Stimulated activated CD4-positive, alpha-beta T cell treated with anti-CD3 and anti-CD28 coated beads, Interleukin-2, amount 100 ng/mL, for 4 hours (primary cell): ENCODE measurements at places on chromosomes 16 and 17.

DNA sequence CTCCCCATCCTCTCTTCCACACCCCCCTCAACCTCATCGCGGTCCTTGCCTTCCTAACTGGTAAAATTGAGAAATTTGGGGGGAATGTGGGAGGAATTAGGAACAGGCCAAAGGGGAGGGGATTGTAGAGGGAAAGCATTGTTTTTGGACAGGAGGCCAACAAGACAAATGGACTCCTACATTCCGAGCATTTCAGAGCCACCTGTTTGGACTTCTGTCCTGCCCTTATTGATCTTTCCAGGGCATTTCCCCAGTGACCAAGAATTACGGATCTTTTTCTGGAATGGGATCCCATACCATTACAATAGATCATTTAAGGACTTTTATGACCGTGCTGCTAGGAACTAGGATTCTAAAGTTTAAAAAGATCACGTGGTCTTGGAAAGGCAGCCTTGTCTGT is 221.3 kb upstream of the ASIC2 start:
- DNase-seq: no peak

DNA sequence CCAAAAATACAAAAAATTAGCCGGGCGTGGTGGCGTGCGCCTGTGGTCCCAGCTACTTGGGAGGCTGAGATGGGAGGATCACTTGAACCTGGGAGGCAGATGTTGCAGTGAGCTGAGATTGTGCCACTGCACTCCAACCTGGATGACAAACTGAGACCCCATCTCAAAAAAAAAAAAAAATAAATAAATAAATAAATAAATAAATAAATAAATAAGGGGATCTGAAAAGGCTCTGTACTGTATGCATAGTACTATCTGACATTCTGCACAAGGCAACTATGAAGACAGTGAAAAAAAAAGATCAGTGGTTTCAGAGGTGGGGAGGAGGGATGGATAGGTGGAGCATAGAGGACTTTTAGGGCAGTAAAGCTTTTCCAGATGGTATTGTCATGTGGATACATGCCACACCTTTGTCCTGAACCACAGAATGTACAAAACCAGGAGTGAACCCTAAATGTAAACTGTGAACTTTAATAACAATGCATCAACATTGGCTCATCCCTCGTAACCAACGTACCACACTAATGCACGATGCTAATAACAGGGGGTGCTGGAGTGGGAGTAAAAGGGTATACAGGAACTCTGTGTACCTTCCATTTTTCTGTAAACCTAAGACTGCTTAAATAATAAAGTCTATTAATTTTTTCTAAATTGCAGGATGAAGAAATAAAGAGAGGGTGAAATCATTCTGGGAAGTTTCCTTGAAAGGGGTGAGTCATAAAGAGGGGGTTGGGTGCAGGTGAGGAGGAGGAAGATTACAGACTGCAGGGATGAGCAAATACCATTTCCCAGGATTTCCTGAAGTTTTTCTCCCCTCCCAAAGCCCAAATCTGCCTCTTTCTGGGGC is 155.8 kb upstream of the SDK2 start:
- DNase-seq: no peak

DNA sequence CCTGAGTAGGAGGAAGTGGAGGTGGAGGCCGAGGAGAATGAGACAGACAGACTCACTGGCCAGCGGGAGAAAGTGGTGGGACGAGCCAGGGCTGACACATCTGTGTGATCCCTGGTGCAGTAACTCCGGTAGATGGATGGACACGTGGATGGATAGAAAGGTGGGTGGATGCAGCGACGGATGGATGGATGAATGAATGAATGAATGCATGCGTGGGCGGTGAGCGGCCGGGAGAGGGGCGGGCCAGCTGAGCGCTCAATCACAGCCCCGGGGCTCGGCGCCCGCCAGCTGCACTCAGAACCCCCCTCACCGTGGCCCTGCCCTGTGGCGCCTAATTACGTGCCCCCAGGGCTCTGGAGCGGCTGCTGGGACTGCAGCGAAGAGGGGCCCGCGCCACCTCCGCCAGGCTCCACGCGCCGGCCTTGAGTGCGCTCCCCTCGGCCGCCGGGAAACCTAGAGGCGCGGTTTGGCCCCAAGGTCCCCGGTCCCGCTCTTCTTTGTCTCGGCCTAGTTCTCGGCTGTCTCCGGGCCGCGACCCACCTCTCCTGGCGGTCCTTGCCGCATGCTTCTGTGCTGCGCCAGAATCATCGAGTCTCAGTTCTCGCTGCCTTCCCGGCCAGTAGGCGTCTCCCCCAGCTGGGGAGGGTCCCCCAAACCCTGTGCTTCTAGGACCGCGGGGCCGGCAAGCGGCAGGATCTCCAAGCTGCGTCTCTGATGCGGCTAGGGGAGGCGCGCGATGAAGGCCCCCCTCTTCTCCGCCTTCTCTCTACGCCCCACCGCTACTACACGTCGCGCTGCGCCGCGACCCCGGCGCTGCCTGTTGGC is 41.0 kb downstream of the RAI1 start:
- no peak for DNase-seq

DNA sequence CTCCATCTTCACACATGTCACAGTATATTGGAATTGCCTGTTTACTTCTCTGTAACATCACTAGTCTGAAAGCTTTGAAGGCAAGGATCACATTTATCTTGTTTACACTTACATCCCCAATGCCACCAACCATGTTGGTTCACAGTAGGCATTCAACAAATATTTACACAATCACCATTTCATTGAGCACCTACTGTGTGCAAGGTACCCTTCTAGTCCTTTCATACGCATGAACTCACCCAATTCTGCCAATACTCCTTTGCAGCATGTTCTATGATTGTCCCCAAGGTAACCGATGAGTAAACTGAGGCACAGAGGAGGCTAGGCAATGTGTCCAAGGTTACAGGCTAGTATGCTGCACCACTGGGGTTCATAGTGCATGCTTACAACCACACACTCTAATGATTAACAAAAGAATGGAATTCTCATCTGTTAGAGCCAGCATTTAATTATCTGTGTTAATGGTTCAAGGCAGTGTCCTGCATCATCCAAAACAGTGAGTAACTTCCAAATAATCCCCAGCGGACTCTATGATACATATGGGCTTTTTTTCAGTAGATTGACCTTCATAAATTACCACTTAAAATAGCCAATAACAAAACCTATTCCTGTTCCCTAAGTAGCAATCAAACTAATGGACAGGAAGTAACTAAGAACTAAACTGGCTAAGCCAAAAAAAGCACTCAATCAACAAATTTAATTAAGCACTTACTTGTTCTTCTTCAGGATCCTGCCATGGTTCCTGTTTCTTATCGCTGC is 364.5 kb upstream of the XYLT1 start:
- DNase-seq: no peak

- DNase-seq: no peak
Measured at GRCh38 chr17:48328457-48328856, 101.6 kb downstream of the SKAP1 start.

GRCh38 chr17:78716814-78717393 is 65.2 kb downstream of the CYTH1 start:
- peak; percentile 35 for DNase-seq

- no peak for DNase-seq
Measured at GRCh38 chr17:44111777-44112176, 11.7 kb downstream of the HDAC5 start.

- no peak for DNase-seq
Measured at GRCh38 chr17:81650951-81651350, 5.4 kb downstream of the PDE6G start.

GRCh38 chr16:22255335-22255734 is 41.9 kb upstream of the POLR3E start:
- DNase-seq: no peak

DNA sequence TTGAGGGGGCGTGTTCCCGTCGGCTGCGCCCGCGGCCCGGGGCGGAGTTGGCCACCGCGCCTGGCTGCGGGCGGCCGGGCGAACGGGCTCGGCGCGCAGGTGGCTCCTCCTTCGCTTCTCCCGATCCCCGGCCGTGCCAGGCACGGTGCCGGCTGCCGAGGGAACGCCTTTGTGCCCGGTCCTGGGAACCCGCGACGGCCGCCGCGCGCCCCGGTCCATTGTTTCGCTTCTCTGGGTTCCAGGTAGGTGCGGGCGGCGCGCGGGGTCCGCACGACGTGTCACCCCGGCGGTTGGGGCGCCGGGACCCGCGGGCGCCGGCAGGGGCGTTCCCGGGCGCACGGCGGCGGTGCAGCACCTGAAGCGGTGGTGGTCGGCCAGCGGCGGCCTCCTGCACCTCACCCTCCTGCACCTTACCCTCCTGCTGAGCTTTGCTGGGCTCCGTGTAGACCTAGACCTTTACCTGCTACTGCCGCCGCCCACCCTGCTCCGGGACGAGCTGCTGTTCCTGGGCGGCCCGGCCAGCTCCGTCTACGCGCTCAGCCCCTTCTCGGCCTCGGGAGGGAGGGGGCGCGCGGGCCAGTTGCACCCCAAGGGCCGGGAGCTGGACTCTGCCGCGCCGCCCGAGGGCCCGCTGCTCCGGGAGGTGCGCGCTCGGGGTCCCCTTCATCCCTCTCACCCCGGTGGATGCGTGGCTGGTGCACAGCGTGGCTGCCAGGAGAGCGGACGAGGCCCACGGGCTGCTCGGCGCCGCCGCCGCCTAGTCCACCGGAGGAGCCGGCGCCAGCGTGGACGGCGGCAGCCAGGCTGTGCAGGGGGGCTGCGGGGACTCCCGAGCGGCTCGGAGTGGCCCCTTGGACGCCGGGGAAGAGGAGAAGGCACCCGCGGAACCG is 99.9 kb downstream of the EFCAB13 start:
- DNase-seq: no peak

DNA sequence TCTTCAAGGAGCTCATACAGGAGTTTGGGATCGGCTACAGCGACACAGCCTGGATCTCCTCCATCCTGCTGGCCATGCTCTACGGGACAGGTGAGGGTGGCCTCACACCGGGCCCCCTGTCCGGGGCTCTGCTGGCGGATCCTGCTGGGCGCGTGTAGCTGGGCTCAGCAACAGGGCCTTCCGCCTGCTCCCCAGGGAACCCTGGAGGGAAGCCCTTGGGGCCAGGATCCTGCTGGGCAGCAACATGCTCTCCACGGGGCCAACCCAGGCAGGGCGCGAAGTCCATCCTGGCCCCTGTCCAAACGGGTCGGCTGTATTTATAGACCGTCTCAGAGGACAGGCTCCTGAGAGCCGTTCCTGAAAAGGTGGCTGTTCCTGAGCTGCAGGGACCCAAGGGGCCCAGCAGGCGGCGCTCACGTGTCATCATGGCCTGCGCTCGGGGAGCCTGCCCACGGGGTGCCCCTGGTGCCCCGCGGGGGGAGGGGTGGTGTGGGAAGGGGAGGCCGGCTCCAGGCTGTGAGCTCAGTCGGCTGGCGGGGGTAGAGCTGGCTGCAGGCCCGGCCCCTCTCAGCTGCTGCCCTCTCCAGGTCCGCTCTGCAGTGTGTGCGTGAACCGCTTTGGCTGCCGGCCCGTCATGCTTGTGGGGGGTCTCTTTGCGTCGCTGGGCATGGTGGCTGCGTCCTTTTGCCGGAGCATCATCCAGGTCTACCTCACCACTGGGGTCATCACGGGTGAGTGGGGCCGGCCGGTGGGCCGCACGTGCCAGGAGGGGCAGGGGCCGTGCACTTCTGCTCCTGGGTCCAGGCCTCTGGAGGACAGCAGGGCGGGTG is 7.5 kb downstream of the SLC16A3 start:
- peak; percentile 59 for DNase-seq

DNA sequence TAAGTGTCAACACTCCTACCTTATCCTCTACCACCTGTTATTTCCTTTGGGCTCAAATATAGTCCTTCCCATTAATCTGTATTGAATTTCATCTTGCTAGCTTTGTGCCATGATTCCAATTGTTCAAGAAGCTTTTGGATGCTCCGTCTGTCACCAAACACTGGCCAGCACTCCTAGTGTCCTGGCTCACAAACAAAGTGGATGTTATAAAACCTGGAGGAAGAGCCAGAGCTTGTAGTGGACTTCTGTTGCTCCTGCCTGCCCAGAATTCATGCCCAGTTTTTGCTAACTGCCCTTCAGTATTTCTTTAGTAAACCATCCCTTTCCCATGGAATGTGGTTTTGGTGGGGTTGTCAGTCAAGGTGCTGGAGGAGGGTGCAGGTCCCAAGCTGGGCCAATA is 77.2 kb upstream of the HS3ST2 start:
- no peak for DNase-seq

DNA sequence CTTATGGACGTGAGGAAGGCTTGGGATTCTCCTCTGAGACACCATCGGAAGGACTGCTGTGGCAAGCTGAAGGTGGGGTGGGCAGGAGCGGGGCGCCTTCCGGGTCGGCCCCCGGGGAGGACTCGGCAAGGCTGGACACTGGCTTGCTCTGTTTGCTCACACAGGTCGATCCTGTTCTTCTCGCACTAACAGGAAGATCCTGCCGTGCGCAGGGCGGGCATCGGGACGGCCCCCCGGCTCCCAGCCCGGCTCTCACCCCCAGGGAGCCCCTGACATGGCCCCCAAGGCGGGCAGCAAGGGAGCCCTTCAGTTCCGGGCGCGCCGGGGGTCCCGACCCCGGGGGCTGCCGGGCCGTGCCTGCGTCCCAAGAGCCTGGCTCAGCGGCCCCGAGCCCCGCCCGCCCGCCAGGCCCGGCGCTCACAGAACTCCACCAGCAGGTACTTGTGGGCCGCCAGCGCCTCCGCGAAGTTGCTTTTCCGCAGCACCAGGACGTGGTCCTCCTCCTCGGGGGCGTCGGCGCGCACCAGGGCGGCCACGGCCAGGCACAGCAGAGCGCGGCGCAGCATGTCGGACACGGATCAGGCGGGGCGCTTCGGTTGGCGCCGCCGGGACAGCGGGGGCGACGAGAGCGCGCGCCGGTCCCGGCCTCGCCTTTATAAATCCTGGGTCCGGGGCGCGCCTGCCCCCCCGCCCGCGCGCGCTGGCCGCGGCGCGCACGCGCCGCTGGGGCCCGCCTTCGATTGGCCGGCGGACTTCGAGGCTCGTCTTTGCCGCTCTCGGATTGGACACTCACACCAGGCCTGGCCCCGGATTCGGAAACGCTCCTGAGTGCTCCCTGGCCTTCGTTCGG is at the start of gene P4HB:
Gene P4HB (minus strand): TSS at position 630 of the 850 bp plus-strand sequence. CDS start 64 bp downstream, at position 566.
- no peak for DNase-seq

DNA sequence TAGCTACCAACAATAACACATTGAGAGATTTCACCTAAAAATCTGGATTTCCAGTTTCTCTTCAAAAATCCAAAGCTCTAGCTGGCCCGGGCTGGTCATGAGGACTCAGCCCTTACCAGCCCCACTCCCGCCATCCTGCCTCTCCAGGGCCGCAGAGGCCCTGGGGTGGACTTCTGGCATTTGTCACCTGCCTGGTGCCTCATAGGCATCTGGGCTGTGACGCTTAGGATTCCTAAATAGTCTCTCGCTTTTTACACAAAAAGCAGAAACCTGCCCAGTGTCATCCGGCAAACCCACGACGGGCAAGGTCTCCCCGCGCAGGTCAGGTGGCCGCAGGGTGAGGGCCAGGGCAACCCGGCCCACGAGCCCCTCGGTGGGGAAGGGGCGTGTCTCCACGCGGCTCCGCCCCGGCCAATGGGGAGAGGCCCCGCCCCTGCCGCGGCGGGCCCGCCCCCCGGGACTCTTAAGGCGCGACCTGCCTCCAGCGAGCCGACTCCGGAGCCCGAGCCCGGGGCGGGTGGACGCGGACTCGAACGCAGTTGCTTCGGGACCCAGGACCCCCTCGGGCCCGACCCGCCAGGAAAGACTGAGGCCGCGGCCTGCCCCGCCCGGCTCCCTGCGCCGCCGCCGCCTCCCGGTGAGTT is at the start of gene VASN:
Gene VASN (plus strand): TSS at position 492 of the 644 bp plus-strand sequence. CDS start 9,030 bp downstream, outside the sequence.
- peak; percentile 68 for DNase-seq
